ENCODE measurements at places on chromosomes 7 and 10.
A peak's percentile ranks its signal among the peaks of the same experiment; 100 is the strongest.

GRCh38 chr7:30650421-30650808 is 31.8 kb downstream of the CRHR2 start:
- DNase-seq = peak; percentile 15

GRCh38 chr7:14389595-14389994 is 400.1 kb upstream of the ETV1 start:
- no peak for DNase-seq

GRCh38 chr7:97011536-97012364 is 6.4 kb downstream of the DLX6 start:
- no peak for DNase-seq

GRCh38 chr10:96473866-96474265 is 39.9 kb downstream of the TLL2 start:
- no peak for DNase-seq

DNA sequence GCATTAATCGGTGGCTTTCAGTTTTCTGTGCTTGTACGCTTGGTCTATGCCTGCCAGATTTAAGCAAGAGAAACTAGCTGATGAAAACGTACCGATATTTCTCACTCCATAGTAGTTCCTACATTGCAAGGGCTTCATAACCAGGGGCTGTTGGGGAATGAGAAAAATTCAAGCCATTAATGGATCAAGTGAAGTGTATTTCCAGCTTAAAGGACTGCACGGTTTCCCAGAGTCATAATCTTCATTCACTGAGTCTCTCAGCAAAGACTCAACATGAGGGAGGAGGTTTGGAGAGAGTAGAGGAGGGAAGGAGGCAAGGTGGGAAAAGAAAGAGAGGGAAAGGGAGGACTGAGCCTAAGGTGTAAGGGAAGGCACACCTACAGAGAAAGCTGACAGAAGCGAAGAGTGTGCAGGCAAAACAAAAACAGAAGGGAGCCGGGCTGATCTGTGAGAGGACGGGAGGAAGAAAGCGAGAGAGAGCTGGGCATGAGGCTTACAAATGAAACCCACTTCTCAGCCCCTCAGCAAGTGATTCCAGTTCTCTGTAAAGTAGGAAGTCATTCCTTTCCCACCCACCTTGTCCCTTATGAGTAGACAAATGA is 625 bp downstream of the GIMAP2 start:
- no peak for DNase-seq

- DNase-seq = no peak
Observed at GRCh38 chr10:78931321-78932053, 137.3 kb upstream of the ZMIZ1 start.
